ENCODE measurements at places on chromosomes 12 and 14.

DNA sequence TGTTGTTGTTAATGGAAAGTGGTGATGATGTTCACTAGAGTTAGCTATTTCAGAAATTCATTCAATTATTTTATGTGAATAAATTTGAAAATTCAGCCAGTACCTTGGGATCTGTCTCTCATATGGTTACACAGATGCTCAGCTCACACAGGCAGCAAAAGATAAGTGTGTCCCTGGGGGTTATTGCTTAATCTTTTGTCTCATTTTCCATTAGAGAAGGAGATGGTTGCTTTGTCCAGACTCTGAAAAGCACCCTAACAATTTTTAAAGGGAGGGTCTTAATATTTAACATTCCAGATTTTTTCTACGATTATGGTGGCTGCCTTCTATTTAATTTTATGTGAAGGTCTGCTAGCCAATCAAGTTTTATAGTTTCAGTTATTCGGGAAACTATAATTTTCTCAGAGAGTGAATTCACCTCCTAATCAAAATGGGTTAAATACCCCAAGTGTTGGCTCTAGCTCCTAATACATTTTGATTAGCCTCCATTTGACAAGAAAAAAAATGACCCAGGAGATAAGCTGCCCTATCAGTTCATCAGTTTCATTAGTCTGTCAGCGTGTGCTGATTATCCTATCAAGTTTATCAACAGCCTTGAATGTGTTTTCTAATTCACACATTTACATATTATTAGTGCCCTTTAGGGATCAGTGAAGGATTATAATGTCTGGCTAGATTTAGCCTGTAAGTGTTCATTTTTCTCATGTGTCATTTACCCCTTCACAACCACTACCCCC, 282.1 kb downstream of the TMTC2 start:
- DNase-seq, result no peak

- DNase-seq, result no peak
These were observed 8.6 kb downstream of the TMEM179 start for GRCh38 chr14:104595911-104596450.

GRCh38 chr14:91185721-91186120, 58.8 kb downstream of the GPR68 start:
- DNase-seq, result no peak

- no peak for DNase-seq
These were observed 2.7 kb downstream of the BTBD6 start for GRCh38 chr14:105250986-105251385.

GRCh38 chr12:98149270-98149669, 366.1 kb upstream of the TMPO start:
- no peak for DNase-seq

All from urothelium cell line (cell line).